Osteoblast (primary cell): ENCODE measurements at places on chromosomes 11 and 22. TPM values are rescaled to one million over a fixed set of nuclear protein-coding genes. Genes with fewer than 3 reads are reported as not detected.

Gene INPP5J
- under 0.01 and 0.36 TPM in 2 replicates for total RNA-seq

Gene LRRC10B
- under 0.01 TPM in 2 replicates for total RNA-seq

Gene AIFM3
- 0.59 and 0.72 TPM in 2 replicates for total RNA-seq

GRCh38 chr11:128394431-128395089 is 192.8 kb downstream of the ETS1 start:
- no peak overlapping the region for H3K4me3 ChIP-seq
- H3K27ac ChIP-seq: no peak overlapping the region
- DNase-seq: no peak
